Stimulated activated CD4-positive, alpha-beta T cell treated with anti-CD3 and anti-CD28 coated beads, Interleukin-2, amount 100 ng/mL, for 48 hours (primary cell): ENCODE measurements at places on chromosomes 16 and 17.

DNA sequence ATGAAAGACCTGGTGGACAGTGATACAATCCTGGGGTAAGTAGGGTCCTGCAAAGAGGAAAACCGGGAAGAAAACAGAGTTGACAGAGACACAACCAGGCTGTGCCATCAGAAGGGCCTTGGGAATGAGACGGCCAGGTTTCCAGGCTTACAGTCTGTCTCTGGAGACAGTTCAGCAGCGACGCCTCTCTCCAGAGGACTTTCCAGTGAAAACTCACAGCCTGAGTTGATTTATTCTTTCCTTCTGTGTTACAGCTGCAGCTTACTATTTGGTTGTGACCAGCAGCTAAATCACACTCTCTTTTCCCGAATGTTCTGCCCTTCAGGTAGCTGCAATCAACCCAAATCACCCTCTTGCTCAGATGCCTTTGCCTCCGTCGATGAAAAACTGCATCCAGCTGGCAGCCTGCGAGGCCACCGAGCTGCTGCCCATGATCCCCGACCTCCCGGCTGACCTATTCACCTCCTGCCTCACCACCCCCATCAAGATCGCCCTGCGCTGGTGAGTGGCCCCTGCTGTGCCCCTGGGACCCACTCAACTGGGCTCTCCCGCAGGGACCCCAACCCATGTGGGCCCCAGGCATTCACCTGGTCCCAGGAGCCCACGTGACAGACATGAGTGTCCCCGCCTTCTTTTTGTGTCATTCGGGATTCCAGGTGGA lies 209.2 kb downstream of the RPTOR start:
- DNase-seq: no peak

DNA sequence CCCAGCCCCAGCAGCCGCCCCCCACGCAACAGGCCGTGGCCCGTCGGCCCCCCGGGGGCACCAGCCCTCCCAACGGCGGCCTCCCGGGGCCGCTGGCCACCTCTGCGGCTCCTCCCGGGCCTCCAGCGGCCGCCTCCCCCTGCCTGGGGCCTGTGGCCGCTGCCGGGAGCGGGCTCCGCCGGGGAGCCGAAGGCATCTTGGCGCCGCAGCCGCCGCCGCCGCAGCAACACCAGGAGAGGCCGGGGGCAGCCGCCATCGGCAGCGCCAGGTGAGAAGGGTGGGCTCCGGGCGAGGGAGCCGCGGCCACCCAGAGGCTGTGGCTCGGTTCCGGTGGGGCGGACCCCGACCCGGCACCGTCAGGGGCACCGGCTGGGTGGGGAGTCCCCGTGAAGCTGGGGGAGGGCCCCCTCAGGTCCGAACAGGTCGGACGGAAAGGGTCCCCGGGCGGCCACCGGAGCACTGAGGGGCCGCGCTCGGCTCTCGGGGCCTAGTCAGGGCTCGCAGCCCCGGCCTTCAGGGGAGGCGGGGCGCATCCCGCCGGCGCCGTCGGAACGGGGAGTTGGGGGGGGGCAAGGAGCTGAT lies 583 bp downstream of the ATXN2L start:
- DNase-seq: no peak

- DNase-seq: no peak
Observed at GRCh38 chr17:45783593-45784292, 377 bp upstream of the CRHR1 start.

- DNase-seq: no peak
Observed at GRCh38 chr16:52265446-52265861, 281.5 kb downstream of the TOX3 start.

DNA sequence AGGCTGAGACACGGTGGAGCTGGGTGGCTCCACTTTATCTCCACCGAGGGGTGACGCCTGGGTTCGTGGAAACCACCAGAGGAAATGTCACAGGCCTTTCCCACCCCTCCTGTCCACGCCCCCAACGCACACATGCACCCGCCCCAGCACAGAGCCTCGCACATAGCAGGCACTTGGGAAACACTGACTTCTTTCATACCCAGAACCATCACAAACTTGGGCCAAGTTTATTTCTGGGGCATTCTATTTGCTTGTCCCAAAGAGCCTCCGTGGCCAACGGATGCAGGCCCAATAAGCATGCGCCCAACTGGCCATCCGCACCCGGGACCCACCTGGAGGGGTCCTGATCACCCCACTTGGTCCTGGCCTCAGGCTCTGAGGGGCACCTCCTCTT lies 3.3 kb downstream of the BCAR1 start:
- no peak for DNase-seq

DNA sequence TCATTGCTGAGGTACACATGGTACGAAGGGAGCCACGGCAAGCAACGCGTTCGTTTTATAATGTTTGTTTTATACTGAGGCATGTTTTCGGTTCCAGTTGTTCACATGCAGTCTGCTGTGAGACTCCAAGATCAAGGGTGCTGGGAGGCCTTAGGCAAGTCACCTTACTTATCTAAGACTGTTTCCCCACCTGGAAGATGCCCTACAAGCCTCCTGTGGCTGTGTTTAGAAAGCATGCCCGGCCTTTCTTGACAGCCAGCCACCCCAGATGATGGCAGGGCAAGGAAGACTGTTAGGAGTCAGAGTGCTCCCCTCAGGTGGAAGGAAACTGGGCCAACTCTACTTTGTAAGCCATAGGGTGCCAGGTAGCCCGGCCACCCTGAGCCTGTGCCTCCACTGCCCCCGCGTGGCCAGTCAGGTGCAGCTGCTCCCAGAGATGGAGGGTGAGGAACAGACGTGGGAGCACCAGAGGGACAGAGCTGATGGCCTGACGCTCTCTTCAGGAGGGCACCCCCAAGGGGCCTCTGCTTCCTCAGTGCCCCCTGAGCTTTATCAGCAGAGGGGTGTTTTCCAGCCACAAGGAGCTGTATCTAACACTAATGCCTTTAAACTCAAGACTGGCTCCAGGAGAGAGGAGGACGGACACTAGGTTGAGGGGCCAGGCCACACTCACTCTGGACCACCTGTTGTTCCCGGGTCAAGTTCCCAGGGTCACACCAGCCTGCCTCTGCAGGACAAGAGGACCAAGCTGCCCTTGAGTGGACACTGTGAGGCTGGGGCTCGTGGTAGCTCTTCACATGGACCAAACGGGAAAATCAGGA lies 5.4 kb downstream of the NAT9 start:
- peak; percentile 57 for DNase-seq

GRCh38 chr17:57671667-57672632 lies 73.1 kb downstream of the CCDC182 start:
- DNase-seq: peak; percentile 54

DNA sequence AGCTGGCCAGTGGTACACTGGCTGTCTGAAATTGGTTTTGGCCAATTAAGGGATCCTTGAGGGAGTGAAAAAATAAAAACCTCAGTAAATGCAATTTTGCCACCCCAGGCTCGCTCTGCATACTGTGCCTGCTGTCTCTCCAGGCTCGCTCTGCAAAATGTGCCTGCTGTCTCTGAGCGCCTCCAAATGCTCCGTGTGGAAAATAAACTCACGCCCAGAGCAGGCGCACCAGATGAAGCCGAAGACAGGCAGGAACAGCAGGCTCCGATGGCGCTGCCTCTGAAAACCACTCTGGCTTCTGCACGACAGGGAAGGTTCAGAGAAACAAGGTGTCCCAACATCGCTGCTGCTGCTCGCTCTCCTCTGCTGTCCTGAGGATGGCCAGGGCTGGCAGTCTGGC lies 29.1 kb downstream of the SNN start:
- DNase-seq: no peak

GRCh38 chr16:49120631-49121030 lies 161.0 kb downstream of the CBLN1 start:
- no peak for DNase-seq

DNA sequence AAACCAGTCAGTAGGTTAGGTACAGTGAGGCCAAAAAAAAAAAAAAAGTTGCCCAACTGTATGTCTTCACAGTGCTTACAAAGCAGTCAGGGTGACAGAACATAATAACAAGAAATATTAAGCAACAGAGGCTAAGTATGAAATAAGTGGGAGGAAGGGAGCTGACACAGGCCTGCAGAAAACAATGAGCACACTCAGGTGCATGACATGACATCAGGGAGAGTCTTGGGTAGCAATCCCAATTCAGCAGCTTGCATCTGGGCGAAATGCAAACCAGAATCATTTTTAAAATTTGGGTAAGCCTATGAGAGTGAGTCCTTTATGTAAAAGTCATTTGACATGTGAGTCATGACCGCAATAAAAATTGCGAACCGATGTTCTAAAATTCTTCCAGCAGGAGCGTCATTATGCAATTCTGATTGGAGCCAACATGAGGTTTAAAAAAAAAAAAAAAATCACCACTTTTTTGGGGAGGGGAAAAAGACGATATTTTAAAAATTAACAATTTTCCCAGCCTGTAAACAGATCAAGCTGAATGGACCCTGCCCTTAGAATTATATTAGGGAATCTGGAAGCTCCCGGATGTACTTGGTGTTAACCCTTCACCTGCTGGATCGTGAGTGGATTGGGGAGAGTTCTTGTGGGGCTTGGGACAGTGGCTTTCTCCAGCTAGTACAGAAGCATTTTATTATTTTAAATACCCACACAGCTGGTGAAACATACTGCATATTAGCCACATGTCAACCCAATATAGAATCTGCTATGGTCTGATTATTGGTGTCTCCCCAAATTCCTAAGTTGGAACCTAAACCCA lies 127.9 kb downstream of the NPIPB5 start:
- no peak for DNase-seq

- DNase-seq: no peak
Observed at GRCh38 chr17:75418531-75418930, 13.1 kb upstream of the GRB2 start.

GRCh38 chr16:14150796-14151195 lies 79.7 kb downstream of the MRTFB start:
- DNase-seq: no peak

DNA sequence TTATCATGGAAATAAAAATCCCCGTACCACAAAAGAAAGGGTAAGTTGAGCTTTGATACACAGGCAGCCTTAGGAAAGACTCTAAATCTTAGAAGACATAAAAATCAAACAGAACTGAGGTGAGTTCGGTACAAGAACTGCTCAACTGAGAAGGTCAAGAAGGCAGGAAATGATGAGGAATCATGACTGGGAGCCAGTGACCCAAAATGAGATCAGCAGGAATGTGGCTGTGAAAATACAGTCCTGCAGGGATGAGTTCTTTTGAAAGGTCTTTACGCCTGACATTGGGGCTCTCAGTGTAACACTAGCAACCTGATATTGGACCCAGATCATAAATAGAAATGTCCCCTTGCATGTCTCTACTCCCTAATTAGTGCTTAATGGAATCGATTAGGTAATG lies 56.3 kb upstream of the CDH11 start:
- no peak for DNase-seq

DNA sequence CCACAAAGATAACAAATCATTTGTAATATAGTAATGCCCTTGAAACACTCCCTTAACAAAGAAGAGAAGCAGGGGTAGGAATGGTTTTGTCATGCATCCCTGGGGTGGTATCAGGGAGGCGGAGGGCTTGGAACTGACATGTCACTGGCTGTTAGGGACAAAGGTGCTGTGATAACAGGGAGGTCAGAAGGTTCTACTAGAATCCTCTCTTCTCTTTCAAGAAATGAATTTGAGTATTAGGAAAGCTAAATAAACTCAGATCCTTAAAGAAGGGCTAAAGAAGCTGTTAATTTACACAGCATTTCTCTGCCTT lies 65.4 kb upstream of the ADAMTS18 start:
- no peak for DNase-seq

GRCh38 chr17:38735161-38735997 lies 5.2 kb downstream of the CISD3 start:
- peak; percentile 75 for DNase-seq

DNA sequence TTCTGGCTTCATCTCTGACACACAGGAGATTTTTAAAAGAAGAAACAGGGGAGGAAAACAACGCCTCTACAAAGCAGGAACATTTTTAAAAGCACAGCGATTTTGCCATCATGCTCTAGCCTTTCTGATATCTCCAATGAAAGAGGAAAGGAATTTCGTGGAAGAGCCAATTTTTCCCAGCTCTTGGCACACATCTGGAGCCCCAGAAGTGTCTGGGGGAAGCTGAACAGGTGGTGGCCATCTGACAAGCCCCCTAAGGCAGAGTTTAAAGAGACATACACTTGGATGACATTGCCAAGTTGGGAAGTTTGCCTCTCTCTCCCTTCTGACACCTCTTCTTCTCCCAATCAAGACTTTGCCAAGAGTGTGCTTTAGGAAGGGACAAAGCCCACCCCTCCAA lies 82.1 kb downstream of the CCT6B start:
- DNase-seq: no peak

- DNase-seq: no peak
Observed at GRCh38 chr16:24887472-24887871, 41.7 kb downstream of the SLC5A11 start.

- no peak for DNase-seq
Observed at GRCh38 chr16:25916037-25916436, 224.3 kb downstream of the HS3ST4 start.

GRCh38 chr17:27294689-27295630 lies 1.0 kb downstream of the WSB1 start:
- DNase-seq: peak; percentile 30

DNA sequence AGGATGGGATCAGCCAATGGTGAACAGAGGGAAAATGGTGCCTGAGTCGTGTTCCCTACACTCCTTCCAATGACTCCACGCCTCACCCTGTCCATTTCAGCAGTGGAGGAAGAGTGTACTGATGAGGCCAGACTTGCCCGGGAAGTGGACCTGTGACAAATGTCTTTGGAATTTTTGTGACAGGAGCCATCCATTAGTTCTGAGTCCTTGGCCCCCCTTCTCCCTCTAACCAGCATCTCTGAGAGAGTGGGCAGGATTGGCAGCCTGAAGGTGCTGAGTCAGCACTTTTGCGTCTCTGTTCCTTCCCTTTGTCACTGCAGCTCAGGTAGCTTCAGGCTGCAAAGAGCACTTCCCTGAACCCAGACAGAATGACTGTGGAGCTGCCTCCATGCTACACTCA lies 30.8 kb downstream of the BEAN1 start:
- DNase-seq: no peak

DNA sequence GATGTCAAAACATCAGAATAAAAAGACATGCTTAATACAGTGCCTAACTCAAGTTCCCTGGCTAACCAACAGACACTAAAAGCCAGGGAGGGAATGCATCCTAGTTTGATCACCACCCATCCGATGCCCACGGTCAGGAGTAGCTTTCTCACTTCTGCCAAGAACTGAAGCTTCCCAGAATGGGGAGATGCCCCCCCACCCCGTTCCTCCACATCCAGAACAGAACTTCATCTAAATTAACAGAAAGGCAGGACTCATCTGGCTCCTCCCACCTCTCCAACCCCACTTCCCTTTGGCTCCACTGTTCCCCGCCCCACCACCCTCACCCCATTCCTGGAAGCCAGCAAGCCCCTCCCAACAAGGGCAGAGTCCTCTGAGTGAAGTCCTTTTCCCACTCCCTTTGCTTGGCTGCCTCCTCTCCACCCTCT lies 33.7 kb downstream of the GDE1 start:
- DNase-seq: no peak

- no peak for DNase-seq
Observed at GRCh38 chr17:32470405-32471167, 16.2 kb upstream of the CDK5R1 start.

GRCh38 chr16:83781-84615 lies 6.0 kb downstream of the MPG start:
- no peak for DNase-seq

- no peak for DNase-seq
Observed at GRCh38 chr17:39647256-39647655, 10.3 kb downstream of the STARD3 start.
